ENCODE measurements at places on chromosomes 6 and 20.

GRCh38 chr6:142152746-142153145 lies 5.7 kb downstream of the VTA1 start:
- DNase-seq, result no peak

- no peak for DNase-seq
Observed at GRCh38 chr6:148649454-148649963, 97.3 kb upstream of the UST start.

GRCh38 chr20:39654171-39654570 lies 692.0 kb downstream of the DHX35 start:
- DNase-seq, result no peak

GRCh38 chr20:913306-913849 lies 2.8 kb downstream of the ANGPT4 start:
- no peak for DNase-seq

- no peak for DNase-seq
Observed at GRCh38 chr6:130758813-130759212, 68.4 kb upstream of the SMLR1 start.

DNA sequence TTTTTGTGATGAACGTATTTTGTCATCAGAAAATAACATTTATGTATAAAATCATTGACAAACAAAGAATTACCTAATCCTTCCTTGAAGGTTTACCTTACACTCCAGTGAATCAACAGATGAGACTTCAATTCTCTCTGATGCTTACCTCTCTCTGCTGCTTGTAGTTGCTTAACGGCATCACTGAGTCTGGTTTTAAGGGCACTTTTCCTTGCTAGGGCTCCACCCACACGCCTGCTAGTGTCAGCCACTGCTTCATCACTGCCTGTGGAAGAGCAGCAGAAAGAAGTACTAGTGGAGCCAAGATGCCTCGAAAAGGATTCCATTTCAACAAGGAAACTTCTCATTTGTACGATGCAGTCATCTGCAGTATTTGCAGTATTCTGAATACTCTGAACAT lies 63.0 kb downstream of the FAM229B start:
- DNase-seq, result no peak

DNA sequence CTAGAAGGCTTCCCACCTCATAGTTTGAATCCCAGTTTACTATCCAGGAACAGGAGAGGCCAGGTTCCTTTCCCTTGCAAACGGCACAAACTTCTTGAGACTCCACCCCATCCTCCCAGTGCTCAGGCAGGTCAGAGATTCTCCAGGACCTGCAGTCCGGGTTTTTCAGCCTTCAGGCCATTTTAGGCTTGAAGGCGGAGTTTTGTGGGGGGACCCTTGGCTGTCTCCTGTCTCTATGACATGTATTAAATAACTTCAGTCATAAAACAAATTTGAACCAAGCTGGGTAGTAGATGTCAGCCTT lies 230.1 kb downstream of the NFATC2 start:
- DNase-seq, result no peak

GRCh38 chr20:58065508-58066361 lies 162.7 kb downstream of the ANKRD60 start:
- DNase-seq, result no peak

DNA sequence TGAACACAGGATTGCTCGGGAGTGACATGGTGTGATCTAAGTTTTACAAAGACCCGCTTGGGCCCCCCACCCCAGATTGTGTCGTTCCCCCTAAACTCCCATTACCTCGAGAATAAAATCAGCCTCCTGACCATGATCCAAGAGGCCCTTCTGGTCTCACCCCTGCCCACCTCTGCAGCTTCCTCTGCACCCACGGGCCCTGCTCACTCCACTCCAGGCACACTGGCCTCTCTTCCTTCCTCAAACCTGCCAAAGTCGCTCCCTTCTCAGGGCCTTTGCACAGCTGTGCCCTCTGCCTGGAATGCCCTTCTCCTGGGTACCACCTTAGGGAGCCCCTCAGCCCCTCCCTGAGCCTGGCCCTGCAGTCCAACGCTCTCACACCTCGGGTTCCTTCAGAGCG lies 17.9 kb downstream of the TGM2 start:
- DNase-seq, result no peak

DNA sequence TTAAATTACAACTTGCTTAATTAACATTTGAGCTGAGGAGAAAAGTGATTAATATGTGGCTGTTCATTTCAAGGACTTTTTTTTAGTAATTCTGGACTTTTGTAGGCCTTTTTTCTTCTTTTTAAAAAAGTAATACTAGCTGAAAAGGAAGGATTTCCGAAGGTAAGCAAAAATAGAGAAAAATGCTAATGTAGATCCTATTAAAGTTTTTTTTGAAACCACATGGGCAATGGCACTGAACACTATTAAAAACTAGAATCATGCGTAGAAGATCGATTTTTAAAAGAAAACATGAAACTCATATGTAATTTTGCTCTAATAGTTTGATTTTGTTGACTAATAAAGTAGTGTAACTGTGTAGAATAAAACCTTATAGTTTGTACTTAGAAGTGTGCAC lies 2.4 kb downstream of the BAG2 start:
- no peak for DNase-seq

DNA sequence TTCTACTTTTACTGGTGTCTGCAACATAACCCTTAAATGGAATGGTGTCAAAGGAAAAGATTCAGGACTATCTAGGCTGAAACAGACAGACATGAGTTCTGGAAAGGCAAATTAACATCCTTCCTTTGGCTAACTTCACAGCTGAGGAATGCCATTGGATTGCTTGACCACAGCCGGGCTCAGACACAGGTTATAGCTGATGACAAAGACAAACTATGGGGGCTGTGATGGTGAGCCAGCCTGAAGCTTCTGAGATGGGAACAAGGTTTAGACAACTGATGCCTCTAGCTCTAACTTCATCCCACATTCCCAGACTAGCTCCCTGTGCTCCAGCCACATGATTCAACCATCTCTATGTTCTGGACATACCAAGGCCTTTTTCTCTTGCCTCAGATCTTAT lies 15.3 kb downstream of the POLR1C start:
- no peak for DNase-seq

DNA sequence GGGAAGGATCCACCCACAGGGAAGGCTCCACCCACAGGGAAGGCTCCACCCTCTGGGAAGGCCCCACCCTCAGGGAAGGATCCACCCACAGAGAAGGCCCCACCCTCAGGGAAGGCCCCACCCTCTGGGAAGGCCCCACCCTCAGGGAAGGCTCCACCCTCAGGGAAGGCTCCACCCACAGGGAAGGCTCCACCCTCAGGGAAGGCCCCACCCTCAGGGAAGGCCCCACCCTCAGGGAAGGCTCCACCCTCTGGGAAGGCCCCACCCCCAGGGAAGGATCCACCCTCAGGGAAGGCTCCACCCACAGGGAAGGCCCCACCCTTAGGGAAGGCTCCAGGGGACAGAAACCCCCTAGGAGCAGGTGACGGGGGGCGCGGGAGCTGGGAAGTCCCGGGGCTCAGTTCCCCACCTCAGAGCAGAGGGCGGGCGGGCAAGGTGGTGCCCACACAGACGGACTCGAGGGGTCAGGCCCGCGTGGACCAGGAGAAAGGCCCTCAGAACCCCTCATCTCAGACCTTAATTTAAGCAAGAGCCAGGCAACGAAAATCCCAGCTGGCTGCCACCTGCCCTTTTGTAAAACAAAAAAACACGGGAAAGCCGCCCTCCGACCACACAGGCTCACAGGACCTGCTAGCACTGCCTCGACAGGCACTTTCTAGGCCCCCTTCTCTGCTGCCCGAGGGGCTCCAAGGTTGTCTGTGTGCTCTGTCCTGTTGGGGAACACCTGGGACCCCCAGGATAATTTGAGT lies 39.7 kb downstream of the KCNQ2 start:
- DNase-seq, result no peak

GRCh38 chr20:25024171-25024570 lies 31.6 kb upstream of the APMAP start:
- DNase-seq, result no peak

DNA sequence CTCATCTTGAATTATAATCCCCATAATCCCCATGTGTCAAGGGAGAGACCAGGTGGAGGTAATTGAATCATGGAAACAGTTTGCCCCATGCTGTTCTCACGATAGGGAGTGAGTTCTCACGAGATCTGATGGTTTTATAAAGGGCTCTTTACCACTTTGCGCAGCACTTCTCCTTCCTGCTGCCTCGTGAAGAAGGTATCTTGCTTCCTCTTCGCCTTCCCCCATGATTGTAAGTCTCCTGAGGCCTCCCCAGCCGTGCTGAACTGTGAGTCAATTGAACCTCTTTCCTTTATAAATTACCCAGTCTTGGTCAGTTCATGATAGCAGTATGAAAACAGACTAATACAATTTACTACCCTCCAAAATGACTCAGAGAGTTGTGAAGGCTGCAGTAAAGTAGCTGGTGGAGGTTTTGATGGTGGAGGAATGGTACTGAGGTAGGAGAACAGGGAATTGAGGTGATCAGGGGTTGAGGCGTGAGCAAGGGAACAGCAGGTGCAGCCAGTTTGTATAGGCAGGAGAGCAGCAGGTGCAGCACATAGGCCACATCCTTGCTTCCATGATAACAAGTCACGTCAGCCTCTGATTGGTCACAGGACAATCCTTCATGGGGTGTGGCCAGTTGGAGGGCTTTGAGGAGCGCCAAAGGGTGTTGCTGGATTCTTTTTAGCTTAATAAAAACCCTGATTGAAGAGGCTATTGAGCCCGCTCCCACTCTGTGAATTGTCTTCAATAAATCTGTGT lies 150.0 kb downstream of the CDC5L start:
- DNase-seq, result no peak

DNA sequence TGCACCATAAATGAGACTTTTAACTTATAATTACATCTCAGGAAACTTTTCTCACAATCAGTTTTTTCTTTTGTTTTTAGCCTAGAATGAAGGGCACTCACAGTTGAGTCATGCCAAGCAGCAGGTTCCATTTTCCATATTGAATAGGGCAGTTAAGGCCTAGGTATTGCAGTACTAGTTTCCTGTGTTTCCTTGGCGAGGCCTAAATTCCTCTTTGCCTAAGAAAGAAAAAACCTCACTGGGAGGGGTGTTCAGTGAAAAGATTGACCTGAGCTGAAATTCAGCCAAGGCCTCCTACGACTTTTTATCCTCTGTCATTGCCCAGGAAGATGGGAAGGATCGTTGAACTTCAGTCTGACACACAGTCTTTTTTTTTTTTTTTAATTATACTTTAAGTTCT lies 85.5 kb downstream of the IMPG1 start:
- DNase-seq, result no peak
